ENCODE measurements at places on chromosomes 1 and 21.
A peak's percentile ranks its signal among the peaks of the same experiment; 100 is the strongest.

- DNase-seq: no peak
Measured at GRCh38 chr1:24165500-24165899, 21.6 kb downstream of the IFNLR1 start.

- no peak for DNase-seq
Measured at GRCh38 chr1:67748630-67749029, 63.6 kb downstream of the GADD45A start.

- peak; percentile 77 for DNase-seq
Measured at GRCh38 chr1:56477164-56478111, 101.9 kb downstream of the PLPP3 start.

GRCh38 chr1:219534991-219535390 is 77.9 kb downstream of the ZC3H11B start:
- no peak for DNase-seq

DNA sequence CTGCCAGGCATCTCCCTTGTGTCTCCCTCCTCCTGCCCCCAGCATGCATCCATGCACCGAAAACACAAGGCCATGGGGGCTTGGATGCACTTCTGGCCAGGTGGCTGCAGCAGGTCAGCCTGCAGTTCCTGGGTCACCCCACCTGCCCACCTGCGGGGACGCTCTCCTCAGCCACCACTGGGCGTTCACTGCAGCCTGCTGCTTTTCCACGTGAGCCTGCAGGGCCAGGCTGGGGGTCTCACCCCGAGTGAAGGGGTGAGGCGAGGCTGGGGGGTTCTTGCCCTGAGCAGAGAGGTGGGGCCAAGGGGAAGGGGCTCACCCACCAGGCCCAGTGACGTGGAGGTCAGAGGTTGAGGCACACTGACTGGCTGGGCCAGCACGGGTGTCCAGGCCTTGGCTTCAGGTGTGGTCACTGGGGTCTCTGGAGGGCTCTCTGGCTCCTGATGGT is 64.6 kb downstream of the WNT9A start:
- no peak for DNase-seq

DNA sequence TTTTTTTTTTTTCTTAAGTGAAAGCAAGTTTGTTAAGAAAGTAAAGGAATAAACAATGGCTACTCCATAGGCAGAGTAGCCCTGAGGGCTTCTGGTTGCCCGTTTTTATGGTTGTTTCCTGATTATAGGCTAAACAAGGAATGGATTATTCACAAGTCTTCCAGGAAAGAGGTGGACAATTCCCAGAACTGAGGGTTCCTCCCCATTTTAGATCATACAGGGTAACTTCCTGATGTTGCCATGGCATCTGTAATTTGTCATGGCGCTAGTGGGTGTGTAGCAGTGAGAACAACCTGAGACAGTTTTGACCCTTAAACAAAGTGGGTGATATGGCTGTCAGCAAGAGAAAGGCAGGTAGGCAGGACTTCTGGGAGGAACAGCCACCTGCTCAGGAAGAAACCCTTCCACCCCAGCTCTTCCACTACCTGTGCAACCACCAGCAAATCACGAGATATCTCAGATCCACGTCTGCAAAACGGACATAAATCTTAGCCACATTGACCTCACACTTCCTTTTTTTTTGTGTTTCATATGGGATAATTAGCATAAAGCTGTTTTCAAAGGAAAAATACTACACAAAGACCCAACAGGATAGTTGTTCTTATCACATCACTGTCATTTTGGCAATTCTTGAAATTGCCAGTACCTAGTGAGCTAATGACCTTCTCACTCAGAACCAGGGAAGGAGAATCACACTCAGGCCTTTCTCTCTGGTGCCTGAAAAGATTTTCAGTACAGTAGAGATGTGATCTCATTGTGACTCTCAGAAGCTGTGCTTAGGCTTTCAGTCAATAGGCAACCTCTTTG is 34.8 kb upstream of the DUSP10 start:
- DNase-seq: no peak

- DNase-seq: no peak
Measured at GRCh38 chr1:66012106-66012784, 219.6 kb downstream of the PDE4B start.

DNA sequence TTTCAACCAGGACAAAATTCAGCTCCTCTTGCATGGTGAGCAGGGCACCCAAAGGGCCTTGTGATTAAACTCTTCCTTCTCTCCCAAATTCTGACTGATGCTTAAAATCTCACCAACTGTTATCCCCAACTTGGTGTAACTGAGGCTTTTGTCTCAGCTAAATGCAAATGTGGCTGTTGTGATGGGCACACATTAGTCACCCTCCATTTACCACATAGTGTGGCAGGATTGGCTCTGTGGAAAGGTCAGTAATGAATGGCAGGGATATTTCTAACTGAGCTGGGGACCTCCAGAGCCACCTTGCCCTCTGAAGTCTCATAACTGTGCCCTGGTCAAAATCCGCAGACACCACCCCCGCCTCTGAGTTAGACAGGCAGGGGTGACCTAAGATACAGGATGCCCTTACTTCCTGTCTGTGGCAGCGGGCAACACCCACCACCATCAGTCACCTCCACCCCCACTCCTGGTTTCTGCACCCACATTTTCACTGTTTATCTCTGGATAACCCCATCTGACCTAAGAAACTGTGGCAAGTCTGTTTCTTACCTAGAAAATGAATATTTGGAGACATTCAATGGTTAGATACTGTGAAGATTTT is 25.4 kb upstream of the RGS16 start:
- DNase-seq: no peak

- no peak for DNase-seq
Measured at GRCh38 chr1:47181955-47182675, 7.7 kb downstream of the PDZK1IP1 start.

- no peak for DNase-seq
Measured at GRCh38 chr1:56473582-56474270, 105.6 kb downstream of the PLPP3 start.

DNA sequence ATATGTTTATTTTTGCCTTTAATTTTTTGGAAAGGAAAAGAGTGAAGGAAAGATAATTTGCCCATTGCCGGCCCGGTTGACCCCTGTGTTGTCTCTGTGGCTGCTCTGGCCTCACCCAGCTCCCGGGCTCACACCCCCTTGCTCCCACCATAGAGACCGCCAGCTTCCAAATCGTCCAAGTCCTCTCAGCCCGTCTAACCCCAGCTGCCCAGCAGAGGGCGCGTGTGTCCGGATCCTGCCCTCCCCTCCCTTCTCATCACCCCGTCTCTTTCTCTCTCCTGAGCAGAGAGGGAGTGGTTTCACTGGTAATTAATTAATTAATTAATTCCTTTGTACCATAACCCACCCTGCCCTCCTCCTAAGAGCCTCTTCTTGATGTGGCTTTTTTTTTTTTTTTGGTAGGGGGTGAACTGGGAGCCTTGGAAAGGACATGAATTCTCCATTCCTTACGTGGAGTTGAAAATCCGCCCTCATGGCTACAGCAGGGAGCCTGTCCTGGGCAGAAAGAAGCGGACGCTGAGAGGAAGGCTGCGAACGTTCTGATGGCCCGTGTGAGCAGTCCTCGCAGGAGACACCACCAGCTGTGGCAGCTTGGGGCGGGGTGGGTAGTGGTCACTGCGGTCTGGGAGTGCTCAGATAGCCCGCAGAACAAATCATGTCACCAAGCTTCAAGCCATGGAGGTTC is 45.9 kb downstream of the KIAA0040 start:
- DNase-seq: no peak

DNA sequence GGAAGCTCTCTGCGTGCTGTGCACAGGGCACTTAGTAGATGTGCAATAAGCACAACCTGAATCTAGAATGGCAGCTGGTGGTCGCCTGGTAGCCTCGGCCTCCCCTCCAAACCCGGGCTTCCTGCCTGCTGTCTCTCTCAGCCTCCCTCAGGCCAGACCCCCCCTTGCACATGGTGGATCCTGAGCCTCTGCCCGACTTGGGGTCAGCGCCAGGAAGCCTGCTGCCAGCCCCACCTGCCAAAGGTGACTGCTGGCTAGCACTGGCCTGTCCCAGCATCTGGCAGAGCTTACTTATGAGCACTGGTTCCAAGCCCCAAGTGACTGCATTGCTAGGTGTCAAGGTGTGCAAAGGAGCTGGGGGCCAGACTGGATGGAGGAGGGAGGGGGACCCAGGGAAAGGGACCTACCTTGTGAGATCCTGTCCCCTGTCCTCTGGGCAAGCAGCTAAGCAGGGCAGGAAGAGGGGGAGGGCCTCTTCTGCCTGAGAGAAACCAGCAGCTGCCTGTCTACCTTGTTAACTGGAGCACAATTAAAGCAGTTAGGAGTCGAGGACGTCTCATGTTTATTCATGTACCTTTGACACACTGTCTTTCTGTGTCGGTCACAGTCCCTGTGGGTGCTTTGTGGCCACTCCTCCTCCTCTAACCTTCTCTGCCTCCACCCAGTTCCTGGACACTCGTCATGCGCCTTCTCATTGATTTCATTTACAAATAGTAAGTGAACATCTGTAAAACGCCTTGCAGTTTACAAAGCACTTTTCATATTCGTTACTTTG is 100.9 kb downstream of the DDX20 start:
- no peak for DNase-seq

GRCh38 chr1:14108356-14109275 is 408.6 kb downstream of the PRDM2 start:
- no peak for DNase-seq

DNA sequence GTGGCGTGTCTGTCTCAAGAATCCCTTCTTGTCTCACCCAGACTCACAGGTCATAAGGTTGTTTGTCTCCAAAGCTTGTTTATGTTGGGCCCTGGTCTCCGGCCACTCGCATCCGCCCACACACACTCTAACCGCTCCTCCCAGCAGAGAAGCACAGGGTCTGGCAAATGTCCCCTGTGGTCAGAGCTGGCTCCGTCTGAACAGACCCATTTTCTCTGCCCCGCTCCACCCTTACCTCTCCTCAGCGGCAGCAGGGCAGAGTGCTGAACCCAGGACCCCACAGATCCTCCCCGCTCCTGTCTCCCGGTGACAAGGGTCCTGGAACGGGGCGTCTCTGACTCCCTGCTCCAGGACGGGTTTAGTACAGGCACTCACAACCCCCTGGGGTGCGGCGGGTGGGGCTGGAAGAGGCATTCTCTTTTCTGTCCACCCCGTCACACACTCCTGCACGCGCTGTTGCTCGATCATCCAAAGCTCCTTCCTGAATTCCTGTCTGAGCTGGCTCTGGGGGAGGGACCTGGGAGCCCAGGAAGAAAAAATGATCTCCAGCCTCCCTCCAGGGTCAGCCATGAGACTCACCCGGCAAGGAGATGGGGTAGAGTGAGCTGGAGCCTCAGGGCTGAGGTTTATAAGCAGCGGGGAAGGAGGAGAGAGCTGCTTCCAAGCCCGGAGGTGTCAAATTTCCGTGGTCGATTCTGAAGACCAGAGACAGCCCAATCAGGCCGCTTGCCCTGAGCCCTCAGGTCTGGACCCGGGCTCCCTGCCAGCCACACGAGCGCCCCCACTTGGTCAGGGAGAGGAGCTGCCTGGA is at the start of gene S100A13:
S100A13 (minus strand) TSS at position 602 of the 811 bp plus-strand sequence. CDS start 1,033 bp downstream, outside the sequence.
- peak; percentile 84 for DNase-seq

GRCh38 chr1:223212441-223212840 is 69.4 kb upstream of the TLR5 start:
- DNase-seq: no peak

GRCh38 chr1:7008975-7009740 is 223.9 kb downstream of the CAMTA1 start:
- no peak for DNase-seq

DNA sequence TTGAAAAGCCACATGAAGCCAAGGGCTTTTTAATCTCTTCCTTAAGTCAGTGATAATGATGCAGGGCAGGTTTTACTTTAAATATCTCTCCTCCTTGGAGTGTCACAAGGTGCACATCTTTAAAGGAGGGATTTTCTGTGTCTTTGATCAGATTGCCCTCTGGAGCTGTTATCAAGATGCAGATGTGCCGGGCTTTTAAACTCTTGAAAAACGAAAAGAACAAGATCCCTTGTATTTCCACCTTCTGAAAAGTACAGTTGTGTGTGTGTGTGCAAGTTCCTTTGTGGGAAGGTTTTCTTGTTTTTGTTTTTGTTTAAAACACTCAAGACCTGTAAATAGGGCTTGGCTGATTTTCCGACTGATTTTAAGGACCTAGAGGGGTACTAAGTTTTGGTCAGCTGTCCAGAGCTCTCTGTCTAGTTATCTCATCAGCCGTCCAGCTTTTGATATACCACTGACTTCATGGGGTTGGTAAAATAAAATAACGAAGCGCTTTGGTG is 1.6 kb downstream of the MARK1 start:
- no peak for DNase-seq
